ENCODE measurements at places on chromosomes 16 and 17.

DNA sequence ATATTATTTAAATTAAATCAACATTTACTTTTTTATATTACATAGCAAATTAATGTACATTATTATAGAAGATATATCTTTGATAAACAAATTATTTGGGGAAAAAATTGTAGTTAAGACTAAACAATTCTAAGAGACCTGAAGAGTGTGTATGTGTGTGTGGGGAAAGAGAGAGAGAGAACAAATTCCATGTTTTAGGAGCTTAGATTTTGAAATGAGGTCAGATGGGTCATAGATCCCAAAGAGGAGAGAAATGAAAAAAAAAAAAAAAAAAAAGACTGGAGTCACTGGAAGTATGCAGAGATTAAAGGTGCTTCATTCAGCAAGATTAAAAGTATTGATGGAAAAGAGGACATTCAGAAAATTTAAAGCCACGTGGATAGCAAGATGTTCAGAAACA lies 206.8 kb downstream of the CNTNAP4 start:
- H3K36me3 ChIP-seq, result no peaks in the 10 kb centered on the region
- H3K4me3 ChIP-seq, result no peak overlapping the region
- H3K27me3 ChIP-seq, result no peaks in the 10 kb centered on the region
- no peaks in the 10 kb centered on the region for H3K4me1 ChIP-seq

DNA sequence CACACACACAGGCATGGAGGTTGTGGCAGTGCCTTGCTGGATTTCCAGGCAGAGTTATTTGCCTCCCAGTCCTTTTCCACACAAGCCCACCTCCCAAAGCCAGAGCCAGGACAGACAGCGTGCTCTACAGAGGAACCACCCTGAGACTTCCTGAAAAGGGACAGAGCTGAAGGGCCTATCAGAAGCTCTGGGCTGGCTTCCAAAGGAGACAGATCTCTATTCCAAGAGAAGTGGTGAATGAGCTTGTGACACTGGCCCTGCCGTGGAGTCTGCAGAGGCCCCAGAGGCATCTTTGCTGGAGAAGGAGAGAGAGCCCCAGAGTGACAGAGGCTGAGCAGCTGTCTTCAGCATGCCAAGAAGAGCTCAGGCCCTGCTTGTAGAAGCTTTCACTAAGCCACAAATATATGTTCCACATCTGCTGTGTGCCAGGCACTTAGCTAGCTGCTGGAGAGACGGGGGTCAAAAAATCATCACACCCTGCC lies 8.3 kb upstream of the LPCAT2 start:
- DNase-seq, result peak; percentile 4
- H3K4me1 ChIP-seq, result peaks cover 17% of the 10 kb centered on the region
- H3K27ac ChIP-seq, result no peak overlapping the region
- H3K4me3 ChIP-seq, result no peak overlapping the region

GRCh38 chr17:55177159-55177854 lies 87.5 kb upstream of the HLF start:
- no peak overlapping the region for H3K27ac ChIP-seq
- DNase-seq, result no peak
- no peaks in the 10 kb centered on the region for H3K4me1 ChIP-seq
- no peaks in the 10 kb centered on the region for H3K36me3 ChIP-seq
- no peaks in the 10 kb centered on the region for H3K27me3 ChIP-seq

DNA sequence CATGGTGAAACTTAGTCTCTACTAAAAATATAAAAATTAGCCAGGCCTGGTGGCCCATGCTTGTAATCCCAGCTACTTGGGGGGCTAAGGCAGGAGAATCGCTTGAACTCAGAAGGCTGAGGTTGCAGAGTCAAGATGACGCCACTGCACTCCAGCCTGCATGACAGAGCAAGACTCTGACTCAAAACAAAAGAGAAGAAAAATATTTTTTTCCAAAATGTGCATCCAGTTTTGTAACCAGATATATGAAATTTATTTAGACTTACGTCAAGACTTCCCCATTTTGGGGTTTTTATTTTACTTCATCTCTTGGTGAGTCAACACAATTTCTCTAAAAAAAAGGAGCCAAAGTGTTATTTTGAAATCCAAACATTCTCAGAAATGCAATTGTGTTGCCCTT lies 5.5 kb upstream of the TM4SF5 start:
- no peak overlapping the region for H3K4me3 ChIP-seq
- H3K36me3 ChIP-seq, result no peaks in the 10 kb centered on the region
- H3K27ac ChIP-seq, result no peak overlapping the region
- no peaks in the 10 kb centered on the region for H3K4me1 ChIP-seq
- no peak for DNase-seq
- H3K27me3 ChIP-seq, result peaks cover 10% of the 10 kb centered on the region

DNA sequence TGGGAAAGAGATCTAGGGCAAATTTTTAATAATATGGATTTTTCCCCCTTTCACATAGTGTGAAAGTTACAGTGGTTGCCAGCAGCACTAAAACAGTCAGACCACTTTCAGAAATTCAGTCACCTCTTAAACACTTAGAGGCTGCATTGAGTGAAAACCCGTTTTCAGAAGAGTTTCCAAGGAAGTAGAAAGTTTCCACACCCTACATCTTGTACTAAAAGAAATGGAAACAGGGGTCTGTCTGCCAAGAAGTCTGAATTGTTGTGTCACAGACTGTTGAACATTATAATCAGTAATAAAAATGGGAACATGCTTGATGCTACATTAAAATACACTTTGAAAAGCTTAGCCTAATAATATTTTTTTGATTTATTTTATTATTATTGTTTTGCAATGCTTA lies 278.9 kb upstream of the KCNJ16 start:
- no peaks in the 10 kb centered on the region for H3K4me1 ChIP-seq
- no peaks in the 10 kb centered on the region for H3K36me3 ChIP-seq
- no peak overlapping the region for H3K4me3 ChIP-seq
- no peak overlapping the region for H3K27ac ChIP-seq
- DNase-seq, result no peak

DNA sequence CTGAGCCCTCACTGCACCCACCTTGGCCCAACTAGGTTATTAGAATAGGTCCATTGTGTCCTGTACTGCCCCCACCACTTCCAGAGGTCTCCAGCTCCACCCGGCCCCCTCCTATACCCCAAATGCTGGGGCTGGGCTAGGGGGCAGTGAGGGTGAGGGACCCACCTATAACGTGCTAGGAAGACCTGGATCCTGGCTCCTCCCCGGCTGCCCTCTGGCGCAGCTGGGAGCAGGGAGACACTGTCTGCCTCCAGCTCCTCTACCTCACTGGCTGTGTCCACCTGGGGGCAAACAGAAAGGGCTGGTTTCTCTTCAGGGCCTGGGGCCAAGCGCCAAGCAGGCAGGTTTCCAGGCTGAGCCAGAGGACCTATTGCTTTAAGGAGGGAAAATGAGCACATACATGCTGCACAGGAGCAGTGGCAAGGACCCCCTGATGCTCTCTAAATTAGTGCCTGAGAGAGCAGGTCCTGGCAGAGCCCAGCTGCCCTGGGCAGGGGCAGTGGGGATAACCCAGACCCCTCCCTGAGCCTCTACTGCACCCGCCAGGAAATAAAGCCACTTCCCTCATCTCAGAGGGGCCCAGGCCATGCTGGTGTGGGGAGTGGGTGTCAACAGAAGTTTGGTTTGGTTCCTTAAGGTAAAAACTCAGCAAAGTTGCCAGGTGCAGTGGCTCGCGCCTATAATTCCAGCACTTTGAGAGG lies 12.2 kb downstream of the TSPOAP1 start:
- no peak for DNase-seq
- no peaks in the 10 kb centered on the region for H3K27me3 ChIP-seq
- no peak overlapping the region for H3K27ac ChIP-seq
- no peak overlapping the region for H3K4me3 ChIP-seq

DNA sequence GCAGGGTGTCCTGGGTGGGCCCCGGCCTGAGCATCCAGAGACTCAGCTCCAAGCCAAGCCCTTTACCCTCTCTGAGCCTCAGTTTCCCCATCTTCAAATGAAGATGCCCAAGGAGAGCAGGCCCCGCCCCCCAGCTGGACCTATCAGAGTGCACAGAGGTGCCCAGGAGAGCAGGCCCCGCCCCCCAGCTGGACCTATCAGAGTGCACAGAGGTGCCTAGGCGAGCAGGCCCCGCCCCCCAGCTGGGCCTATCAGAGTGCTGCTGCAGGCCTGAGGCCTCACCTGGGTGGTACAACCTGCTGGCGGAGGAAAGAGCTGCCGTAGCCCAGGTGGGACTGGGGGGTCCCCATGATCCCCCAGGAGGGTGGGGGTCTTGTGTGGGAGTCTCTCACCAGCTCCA lies 3.4 kb upstream of the SSTR5 start:
- no peak overlapping the region for H3K27ac ChIP-seq
- no peak overlapping the region for H3K4me3 ChIP-seq
- H3K4me1 ChIP-seq, result no peaks in the 10 kb centered on the region
- no peaks in the 10 kb centered on the region for H3K36me3 ChIP-seq

DNA sequence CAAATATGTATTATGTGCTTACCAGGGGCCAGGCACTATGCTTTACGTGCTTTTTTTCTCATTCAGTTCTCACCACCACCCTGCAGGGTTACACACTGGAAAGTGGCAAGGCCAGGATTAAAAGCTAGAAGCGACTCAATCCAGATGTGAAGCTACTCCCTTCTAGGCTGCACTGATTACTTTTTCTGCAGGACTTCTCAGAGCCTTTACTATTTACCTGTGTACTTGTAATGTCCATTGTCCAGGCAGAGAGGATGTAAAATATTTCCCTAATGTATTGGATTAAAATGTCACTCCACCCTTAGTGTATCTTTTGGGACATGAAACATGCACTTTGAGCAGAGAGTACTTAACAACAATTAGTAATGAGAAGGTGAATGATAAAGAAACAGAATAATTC lies 287.5 kb upstream of the EEF2KMT start:
- no peak for DNase-seq
- no peaks in the 10 kb centered on the region for H3K36me3 ChIP-seq
- H3K4me3 ChIP-seq, result no peak overlapping the region
- H3K27ac ChIP-seq, result no peak overlapping the region
- H3K27me3 ChIP-seq, result peaks cover 2% of the 10 kb centered on the region

GRCh38 chr16:69618307-69618706 lies 52.5 kb downstream of the NFAT5 start:
- H3K4me1 ChIP-seq, result peaks cover 12% of the 10 kb centered on the region
- no peak overlapping the region for H3K27ac ChIP-seq
- H3K36me3 ChIP-seq, result peaks cover 8% of the 10 kb centered on the region
- no peak for DNase-seq
- H3K4me3 ChIP-seq, result no peak overlapping the region
- H3K27me3 ChIP-seq, result no peaks in the 10 kb centered on the region

- no peak overlapping the region for H3K4me3 ChIP-seq
- H3K27me3 ChIP-seq, result peaks cover 21% of the 10 kb centered on the region
Measured at GRCh38 chr17:5203178-5203907, 11.7 kb upstream of the ZNF594 start.

- H3K4me3 ChIP-seq, result no peak overlapping the region
- no peaks in the 10 kb centered on the region for H3K4me1 ChIP-seq
- no peak for DNase-seq
- peaks cover 70% of the 10 kb centered on the region for H3K27me3 ChIP-seq
Measured at GRCh38 chr16:68403704-68404103, 44.6 kb downstream of the SMPD3 start.

DNA sequence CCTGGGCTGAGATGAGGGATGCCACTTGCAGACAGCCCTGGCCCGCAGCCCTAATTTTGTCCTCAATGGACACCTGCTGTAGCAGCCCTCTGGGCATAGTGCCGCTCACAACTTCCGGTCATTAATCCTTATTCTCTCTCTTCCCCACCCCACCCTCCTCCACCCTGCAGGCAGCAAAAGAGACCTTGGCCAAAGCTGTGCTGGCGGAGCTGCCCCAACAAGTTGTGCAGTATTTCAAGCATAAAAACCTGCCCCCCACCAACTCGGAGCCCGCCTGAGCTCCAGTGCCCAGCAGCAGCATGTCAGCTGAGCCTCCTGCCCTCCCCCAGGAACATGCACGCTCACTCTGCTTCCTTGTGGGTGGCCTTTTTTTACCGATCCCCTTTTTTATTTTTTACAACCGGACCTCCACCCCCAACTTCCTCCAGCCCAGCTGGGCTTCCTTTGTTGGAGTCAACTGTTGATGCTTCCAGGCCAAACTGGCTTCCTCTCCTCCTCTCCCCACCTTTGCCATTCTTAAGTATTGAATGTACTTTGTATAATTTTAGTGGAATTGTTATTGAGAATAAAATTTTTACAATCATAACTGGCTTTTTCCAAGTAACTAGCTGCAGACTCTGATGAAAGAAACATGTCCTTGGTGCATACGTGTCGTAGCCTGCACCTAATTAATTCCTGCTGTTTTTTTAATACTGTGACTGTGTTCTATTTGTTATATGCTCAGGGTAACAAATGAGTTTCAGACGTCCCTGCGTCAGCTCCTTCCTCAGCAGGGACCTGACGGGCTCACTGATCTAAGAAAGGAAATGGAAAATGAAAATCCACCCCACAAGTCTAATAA lies 38.2 kb downstream of the PSME3IP1 start:
- no peak for DNase-seq
- H3K4me1 ChIP-seq, result peaks cover 17% of the 10 kb centered on the region
- H3K27ac ChIP-seq, result no peak overlapping the region
- H3K36me3 ChIP-seq, result peaks cover 10% of the 10 kb centered on the region
- H3K4me3 ChIP-seq, result no peak overlapping the region
- no peaks in the 10 kb centered on the region for H3K27me3 ChIP-seq

DNA sequence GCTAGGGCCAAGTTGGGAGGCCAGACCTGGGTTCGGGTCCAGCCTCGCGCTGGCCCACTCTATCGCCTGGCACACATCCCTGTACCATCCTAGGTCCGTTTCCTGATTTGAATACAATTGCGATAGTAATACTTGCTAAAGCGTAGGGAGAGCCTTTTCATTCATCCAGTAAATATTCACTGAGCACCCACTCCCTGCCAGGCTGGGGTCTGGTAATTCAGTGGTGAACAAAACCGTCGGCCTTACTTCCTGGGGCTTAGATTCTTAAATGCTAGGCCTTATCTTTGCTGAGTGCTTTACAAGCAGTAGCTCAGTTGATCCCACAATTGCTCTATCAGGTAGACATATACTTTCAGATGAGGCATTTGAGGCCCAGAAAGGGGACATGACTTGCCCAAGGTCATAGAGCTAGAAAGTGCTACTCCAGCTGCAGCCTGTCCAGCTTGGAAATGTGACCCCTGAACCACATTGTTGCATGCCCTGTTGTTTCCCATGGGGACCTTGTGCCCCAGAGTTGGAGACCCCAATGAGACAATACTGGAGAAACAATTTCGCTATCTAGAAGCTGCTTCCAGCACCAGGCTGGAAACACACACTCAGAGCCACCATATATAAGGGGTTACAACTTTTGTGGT lies 691 bp downstream of the USB1 start:
- H3K4me3 ChIP-seq, result peak overlapping the region; percentile 94
- peaks cover 21% of the 10 kb centered on the region for H3K4me1 ChIP-seq
- H3K27ac ChIP-seq, result peak overlapping the region; percentile 56
- no peaks in the 10 kb centered on the region for H3K27me3 ChIP-seq
